ENCODE measurements at places on chromosomes 2 and 18. TPM values are rescaled to one million over a fixed set of nuclear protein-coding genes. Genes with fewer than 3 reads are reported as not detected.
A peak's percentile ranks its signal among the peaks of the same experiment; 100 is the strongest.

CFC1 gene
- total RNA-seq = not detected

LRRTM1 gene
- not detected for total RNA-seq

HSBP1L1 gene
- total RNA-seq = 3.8 TPM

FBLN7 gene
- not detected for total RNA-seq

SRBD1 gene
- 9.5 TPM for total RNA-seq

GRCh38 chr2:226554701-226555100, 244.9 kb downstream of the IRS1 start:
- DNase-seq = no peak

DNA sequence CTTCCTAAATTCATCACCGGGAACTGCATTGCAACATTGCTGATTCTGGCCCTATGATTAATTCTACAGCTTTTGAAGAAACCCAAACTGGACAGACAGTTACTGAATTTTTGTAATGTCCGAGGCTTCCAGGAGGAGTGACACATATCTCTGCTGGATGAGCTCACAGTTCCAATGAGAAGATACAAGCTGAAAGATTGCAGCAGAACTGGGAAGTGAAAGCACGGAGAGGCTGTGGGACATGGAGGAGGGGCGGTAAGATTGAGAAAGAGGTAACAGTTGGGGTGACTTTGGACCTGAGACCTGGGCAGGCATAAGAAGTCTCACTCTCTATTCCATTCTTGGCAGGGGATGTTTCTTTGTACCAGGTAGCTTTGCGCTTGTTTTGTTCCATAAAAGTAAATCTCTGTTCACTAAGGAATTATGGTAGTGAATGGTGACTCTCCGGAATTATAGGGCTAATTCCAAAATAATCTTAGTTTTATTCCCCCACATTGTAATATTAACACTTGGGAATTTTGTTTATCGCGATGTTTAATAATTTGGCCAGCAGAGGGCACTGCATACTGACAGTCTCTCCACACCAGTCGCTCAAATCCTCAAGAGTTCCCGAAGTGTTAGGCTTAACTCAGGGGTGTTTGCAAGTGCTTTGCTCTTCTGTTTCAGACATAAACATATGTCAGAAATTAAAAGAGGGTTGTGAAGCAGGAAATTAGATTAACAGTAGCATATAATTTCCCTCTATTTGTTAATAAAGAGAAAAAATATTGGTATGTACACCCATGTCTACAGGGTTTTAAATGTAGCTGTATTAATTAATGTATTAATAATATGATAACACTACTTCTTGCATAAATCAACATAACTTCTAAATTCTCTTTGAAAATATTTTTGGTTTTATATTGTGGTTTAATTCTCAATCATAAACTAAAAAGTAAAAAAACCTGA, 201.4 kb downstream of the SOCS6 start:
- peak; percentile 8 for DNase-seq

- no peak for DNase-seq
Observed at GRCh38 chr2:225512469-225512868, 113.0 kb downstream of the NYAP2 start.

GRCh38 chr2:29082804-29083495, 8.6 kb upstream of the PCARE start:
- DNase-seq = no peak

Measured in astrocyte (in vitro differentiated cells and primary cell).